ENCODE measurements at places on chromosomes 5 and 9. TPM values are rescaled to one million over a fixed set of nuclear protein-coding genes. Genes with fewer than 3 reads are reported as not detected.

PLAC8L1 gene
- total RNA-seq = not detected

DNA sequence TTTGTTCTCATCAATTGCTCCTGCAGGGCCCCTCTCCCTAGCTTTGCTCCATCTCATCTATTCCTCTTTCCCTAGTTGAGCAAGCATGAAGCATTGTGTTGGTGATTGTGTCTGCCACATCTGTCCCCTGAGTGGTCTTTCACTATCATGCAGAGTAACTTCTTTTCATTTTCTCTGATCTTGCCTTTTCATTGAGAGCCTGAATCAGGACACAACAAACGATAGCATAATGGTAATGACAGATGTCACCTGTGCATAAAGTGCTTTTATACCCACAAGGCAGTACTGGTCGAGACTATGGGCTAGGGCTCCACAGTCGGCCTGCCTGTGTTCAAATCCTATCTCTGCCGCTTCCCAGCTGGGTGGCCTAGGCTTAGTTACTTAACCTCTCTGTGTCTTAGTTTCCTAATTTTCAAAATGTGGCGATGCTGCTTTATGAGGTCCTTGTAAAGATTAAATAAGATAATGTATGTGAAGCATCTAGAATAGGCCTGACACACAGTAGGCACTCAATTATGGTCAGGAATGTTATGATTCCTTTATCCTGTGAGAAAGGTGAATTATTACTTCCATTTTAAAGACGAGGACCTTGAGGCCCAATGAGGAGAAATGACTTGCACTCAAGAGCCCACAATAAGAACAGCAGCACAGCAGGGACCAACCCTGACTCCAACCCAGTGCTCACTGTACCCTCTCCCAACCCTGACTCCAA lies 137.1 kb upstream of the ZNF618 start:
- H3K27ac ChIP-seq = no peak overlapping the region
- no peak for DNase-seq
- no peak overlapping the region for H3K4me3 ChIP-seq

DNA sequence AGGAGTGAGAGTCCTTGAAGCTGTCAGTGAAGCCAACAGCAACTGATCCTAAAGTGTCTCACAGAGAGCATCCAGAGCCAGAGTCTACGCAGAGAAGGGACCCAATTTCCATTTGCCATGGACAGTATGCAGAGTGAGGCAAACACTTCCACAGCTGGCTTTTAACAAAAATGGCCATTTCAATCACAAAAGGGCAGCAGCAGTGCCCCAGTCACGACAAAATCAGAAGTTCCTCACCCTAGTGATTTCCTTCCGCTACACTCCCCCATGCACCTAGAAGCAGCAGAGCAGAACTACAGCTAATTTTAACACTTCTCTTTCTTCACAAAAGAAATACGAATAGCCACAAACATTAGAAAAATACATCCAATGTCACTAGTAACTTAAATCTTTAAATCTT lies 27.9 kb downstream of the FBXW11 start:
- H3K27me3 ChIP-seq = no peaks in the 10 kb centered on the region
- DNase-seq = no peak
- H3K27ac ChIP-seq = no peak overlapping the region
- H3K4me3 ChIP-seq = no peak overlapping the region
- H3K36me3 ChIP-seq = no peaks in the 10 kb centered on the region

- no peaks in the 10 kb centered on the region for H3K4me1 ChIP-seq
- no peak overlapping the region for H3K4me3 ChIP-seq
- no peak for DNase-seq
- no peaks in the 10 kb centered on the region for H3K36me3 ChIP-seq
Observed at GRCh38 chr9:86774116-86774515, 173.2 kb downstream of the GAS1 start.

PCDHA11 gene
- total RNA-seq = 0.53 TPM

Data from ovary (tissue), 10 donors.